Stromal cell of bone marrow (primary cell): ENCODE measurements at places on chromosomes 13 and 19.

GRCh38 chr13:94308832-94309231, 170.7 kb downstream of the DCT start:
- no peak for DNase-seq

GRCh38 chr13:39531646-39532045, 71.3 kb downstream of the LHFPL6 start:
- DNase-seq = no peak

- no peak for DNase-seq
Observed at GRCh38 chr13:28850226-28850625, 30.1 kb downstream of the MTUS2 start.

- peak; percentile 13 for DNase-seq
Observed at GRCh38 chr13:21528616-21529015, 69.5 kb upstream of the ZDHHC20 start.

- no peak for DNase-seq
Observed at GRCh38 chr13:97021241-97021640, 27.0 kb upstream of the OXGR1 start.
